ENCODE measurements at places on chromosomes 7 and 10.
A peak's percentile ranks its signal among the peaks of the same experiment; 100 is the strongest.

DNA sequence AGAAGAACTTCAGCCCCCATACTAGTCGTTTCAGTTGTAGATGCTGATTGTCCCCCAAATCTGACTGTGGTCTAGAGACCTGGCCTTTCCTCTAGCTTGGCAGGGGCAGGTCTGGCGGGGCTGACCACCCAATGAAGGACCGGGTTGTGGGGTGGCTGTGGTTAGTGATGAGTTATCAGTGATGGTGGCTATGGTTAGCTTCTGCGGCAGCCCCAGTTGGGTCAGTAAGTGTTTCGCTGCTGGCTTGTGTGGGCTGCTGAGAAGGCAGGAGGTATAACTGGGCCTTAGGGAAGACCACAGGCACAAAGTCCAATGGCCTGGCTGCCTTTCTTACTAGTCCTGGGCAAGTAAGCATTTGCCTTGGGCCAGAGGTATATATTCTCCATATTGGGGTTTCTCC is 21.3 kb downstream of the VWA2 start:
- no peak for DNase-seq

- DNase-seq, result peak; percentile 8
Measured at GRCh38 chr7:103413407-103413806, 32.6 kb downstream of the SLC26A5 start.

- no peak for DNase-seq
Measured at GRCh38 chr7:130090745-130091532, 20.6 kb downstream of the KLHDC10 start.

GRCh38 chr7:552868-553635 is 33.4 kb upstream of the PDGFA start:
- no peak for DNase-seq

GRCh38 chr10:13969792-13970140 is 361.0 kb downstream of the FRMD4A start:
- no peak for DNase-seq

DNA sequence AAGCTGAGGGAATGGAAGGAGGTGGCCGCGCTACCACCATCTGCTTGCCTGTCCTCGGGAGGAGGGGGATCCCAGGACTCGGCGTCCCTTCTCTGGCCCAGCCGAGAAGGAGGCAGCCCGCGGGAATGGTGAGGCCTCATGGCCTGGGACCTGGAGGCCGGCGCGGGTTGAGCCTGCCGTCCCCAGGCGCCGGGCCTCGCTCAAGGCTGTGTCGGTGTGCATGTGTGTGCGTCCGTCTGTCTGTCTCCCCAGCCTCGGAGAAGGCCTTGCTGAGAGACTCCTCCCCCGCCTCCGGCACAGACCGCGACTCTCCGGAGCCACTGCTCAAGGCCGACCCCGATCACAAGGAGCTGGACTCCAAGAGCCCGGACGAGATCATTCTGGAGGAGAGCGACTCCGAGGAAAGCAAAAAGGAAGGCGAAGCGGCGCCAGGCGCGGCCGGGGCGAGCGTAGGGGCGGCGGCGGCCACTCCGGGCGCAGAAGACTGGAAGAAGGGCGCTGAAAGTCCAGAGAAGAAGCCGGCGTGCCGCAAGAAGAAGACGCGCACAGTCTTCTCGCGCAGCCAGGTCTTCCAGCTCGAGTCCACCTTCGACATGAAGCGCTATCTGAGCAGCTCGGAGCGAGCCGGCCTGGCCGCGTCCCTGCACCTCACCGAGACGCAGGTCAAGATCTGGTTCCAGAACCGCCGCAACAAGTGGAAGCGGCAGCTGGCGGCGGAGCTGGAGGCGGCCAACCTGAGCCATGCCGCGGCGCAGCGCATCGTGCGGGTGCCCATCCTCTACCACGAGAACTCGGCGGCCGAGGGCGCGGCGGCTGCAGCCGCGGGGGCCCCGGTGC is 1.3 kb downstream of the HMX3 start:
- DNase-seq, result peak; percentile 74

DNA sequence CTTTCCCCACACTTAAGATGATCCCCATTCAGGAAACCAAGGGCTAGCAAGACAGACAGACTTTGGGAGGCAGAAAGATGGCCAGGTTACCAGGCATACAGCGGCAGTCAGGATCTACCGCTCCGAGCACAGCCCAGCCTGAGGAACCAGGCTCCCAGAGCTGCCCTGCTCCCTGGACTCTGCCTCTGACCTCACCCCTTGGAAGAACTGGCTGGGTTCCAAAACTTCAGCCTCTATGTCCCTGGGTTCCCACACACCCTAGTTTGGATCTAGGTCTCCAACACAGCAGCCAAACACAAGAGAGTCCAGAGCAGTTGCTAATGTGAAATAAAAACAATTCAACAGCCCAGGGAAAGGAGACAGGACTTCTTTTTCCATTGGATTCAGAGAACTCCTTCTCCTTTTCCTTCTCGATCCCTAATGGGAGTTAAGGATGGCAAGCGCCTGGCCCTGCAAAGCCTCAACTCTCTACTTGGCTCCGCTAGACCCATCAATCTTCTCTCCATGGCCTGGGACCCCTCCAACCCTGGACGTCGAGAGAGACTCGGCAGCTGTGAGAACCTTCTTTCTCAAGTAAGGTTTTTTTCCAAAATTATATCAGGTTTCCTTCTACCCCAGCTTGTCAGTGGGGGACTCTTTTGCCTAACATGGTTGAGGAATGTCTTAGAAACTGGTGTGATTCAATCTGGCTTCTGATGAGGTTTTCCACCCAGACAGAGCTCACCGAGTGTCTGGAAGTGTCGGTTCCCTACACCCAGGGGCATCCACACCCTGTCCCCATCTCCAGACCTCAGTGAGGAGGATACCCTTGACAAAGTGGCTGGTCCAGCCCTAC is 219.6 kb downstream of the KCNMA1 start:
- no peak for DNase-seq

- DNase-seq, result no peak
Measured at GRCh38 chr10:127971963-127972615, 65.2 kb downstream of the PTPRE start.

- no peak for DNase-seq
Measured at GRCh38 chr7:159149488-159149887, 4.8 kb upstream of the VIPR2 start.

DNA sequence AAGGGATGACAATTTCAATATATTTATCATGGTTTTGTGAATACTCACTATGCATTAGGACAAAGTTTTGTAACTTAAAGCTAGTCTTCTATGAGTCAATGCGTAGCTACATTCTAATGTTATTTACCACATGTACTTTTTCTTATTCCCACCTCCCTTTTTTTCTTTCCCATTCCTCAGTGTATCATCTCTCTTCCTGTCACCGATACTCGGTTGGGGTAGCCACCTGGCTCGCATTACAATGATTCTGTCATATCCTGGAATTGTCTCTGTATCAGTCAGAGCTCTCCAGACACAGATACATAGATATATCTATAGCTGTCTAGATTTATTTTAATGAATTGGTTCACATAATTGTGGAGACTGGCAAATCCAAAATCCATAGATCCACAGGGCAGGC is 9.8 kb upstream of the RALA start:
- no peak for DNase-seq

GRCh38 chr7:99404235-99404976 is 4.0 kb downstream of the PDAP1 start:
- no peak for DNase-seq

DNA sequence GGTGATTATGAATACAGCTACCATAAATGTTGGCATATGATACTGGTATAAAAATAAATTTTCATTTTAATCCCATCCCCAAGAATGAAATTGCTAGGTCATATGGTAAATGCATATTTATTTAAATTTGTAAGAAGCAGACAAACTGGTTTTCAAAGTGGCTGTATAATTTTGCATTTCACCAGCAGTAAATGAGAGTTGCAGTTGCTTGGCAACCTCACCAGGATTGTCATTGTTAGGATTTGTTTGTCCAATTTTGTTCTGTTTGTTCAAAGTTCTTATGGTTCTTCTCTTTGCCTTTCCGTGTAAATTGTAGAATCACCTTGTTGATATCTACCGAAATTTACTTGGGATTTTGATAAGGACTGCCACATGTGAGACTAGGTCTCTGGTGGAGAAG is 237.4 kb downstream of the OTUD1 start:
- DNase-seq, result no peak

Measured in OCI-M1 (cell line).